ENCODE measurements at places on chromosomes 2 and 18.

DNA sequence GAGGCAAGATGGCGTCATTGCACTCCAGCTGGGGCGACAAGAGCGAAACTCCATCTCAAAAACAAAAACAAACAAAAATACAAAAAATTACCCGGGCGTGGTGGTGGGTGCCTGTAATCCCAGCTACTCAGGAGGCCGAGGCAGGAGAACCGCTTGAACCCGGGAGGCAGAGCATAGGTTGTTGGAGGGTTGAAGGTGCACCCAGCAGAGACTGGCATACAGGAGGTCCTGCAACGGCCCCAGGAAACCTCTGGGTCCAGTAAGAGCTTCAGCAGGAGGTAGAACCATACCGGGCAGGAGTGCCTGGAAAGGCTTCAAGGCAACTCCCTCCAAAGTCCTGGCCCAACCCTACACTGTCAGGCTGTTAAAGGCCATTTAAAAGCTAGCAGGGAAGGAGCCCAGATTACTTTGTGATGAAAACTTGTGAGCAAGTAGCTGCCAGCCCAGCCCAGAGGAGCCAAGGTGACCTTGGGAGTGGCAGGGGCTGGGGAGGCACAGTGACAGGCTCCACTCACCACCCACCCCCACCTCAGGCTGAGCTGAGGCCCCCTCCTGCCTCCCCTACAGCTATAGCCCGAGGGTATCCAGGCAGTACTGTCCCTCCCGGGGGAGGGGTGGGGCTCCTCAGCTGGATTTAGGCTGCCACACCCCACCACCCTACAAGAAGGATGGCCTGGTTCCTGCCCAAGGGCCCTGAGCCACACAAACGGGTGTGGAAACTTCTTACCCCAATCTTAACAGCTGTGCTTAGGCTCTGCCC, 28.1 kb downstream of the TFCP2L1 start:
- H3K36me3 ChIP-seq: no peaks in the 10 kb centered on the region
- no peaks in the 10 kb centered on the region for H3K27me3 ChIP-seq
- peaks cover 8% of the 10 kb centered on the region for H3K4me1 ChIP-seq
- H3K27ac ChIP-seq: no peak overlapping the region
- no peak overlapping the region for H3K4me3 ChIP-seq

DNA sequence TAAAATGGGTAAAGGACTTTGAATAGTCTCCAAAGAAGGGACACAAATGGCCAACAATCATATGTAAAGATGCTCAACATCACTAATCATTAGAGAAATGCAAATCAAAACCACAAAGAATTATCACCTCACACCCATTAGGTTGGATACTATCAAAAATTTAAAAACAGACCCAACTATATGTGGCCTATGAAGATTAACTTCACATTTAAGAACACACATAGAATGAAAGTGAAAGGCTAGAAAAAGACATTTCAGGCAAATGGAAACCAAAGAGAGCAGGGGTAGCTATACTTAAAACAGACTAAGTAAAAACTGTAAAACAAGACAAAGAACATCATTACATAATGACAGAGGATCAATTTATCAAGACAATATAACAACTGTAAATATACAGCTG, 53.5 kb upstream of the ASPRV1 start:
- no peaks in the 10 kb centered on the region for H3K4me1 ChIP-seq
- H3K4me3 ChIP-seq: no peak overlapping the region
- H3K27ac ChIP-seq: no peak overlapping the region

DNA sequence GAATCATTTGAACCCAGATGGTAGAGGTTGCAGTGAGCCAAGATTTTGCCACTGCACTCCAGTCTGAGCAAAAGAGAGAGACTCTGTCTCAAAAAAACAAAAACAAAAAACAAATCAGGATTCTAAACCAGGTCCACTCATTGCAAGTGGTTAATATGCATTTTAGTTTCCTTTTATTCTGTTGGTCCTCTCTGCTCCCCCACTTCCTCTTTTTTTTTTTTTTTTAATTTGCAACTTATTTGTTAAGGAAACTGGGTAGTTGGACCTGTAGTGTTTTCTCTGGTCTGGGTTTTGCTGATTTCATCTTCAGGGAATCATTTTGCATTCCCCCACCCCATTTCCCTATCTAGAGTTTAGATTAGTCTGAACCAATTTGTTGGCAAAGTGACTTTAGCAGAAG, 14.0 kb downstream of the FER1L5 start:
- no peak overlapping the region for H3K4me3 ChIP-seq
- no peaks in the 10 kb centered on the region for H3K36me3 ChIP-seq
- H3K27me3 ChIP-seq: no peaks in the 10 kb centered on the region

- no peak for DNase-seq
- no peak overlapping the region for H3K27ac ChIP-seq
- peaks cover 13% of the 10 kb centered on the region for H3K27me3 ChIP-seq
- no peaks in the 10 kb centered on the region for H3K36me3 ChIP-seq
- no peaks in the 10 kb centered on the region for H3K4me1 ChIP-seq
Observed at GRCh38 chr18:74360852-74361655, 45.4 kb downstream of the C18orf63 start.

DNA sequence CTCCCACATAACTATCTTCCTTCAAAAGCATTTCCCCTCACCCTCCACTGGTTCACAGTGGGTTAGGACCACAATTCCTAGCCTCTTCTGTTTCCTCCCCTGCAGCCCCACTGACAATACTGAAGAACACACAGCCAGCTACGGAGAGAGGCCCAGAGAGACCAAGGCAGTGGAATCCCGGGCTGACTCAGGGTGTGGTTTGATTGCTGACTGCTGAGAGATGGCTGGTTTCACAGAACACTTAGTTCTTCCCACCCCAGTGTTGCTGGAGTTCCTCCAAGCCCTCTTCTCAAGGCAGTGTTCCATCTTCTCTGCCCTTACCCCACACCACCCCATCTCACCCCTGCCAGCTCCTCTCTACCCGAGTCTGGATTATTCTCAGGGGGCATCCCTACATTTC, 43.3 kb upstream of the ZFP36L2 start:
- DNase-seq: no peak
- H3K27me3 ChIP-seq: no peaks in the 10 kb centered on the region
- no peak overlapping the region for H3K27ac ChIP-seq
- peaks cover 2% of the 10 kb centered on the region for H3K36me3 ChIP-seq
- H3K4me1 ChIP-seq: peaks cover 20% of the 10 kb centered on the region

Measured in neural crest cell (in vitro differentiated cells).